ENCODE measurements at places on chromosomes 5 and 9.
A peak's percentile ranks its signal among the peaks of the same experiment; 100 is the strongest.

DNA sequence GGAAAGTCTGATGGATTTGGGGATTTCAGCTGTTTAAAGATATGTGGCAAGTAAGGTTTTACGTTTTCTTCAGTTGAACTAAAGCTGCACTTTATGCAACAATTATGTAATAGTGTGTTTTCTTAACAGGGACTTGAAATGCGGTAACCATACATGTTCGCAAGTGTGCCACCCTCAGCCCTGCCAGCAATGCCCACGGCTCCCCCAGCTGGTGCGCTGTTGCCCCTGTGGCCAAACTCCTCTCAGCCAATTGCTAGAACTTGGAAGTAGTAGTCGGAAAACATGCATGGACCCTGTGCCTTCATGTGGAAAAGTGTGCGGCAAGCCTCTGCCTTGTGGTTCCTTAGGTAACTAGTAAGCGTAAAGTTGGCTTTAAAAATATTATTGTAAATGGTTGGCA, 28.5 kb downstream of the NFX1 start:
- no peak for DNase-seq

DNA sequence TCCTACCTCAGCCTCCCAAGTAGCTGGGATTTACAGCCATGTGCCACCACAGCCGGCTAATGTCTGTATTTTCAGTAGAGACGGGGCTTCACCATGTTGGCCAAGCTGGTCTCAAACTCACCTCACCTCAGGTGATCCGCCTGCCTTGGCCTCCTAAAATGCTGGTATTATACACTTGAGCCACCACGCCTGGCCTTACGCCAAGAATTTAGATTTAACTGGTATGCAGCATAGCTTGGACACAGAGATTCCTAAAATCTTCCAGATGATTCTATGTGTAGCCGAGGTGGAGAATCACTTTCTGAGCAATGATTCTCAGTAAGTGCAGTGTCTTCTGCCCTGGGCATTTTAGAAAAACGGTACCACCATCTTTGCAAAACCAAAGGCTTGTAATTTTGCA, 74.1 kb downstream of the HABP4 start:
- DNase-seq: peak; percentile 16

DNA sequence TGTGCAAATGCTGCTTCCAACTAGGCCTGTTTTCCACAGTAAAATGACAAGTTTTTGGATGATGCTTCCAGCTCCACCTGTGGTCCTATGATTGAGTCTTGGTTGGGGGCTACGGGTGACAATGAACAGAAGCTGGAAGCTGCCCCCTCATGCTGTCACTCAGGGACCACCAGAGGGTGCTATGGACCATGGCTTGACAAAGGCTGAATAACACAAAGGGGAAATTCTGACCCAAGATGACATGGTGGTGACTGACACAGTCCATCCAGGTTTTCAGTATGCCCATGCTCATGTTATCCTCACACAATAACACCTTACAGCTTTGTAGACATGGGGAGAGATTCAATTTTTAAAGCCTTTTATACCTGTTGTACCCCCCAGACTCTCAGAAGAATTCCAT, 23.9 kb upstream of the SAP30L start:
- DNase-seq: peak; percentile 54

- no peak for DNase-seq
Measured at GRCh38 chr5:112445626-112446350, 26.7 kb upstream of the EPB41L4A start.

- no peak for DNase-seq
Measured at GRCh38 chr5:443239-444151, 519 bp downstream of the EXOC3 start.

Measured in NCI-H82 (cell line).